ENCODE measurements at places on chromosomes 5 and 9.

- DNase-seq, result no peak
Observed at GRCh38 chr5:59554501-59554900, 339.0 kb downstream of the PDE4D start.

DNA sequence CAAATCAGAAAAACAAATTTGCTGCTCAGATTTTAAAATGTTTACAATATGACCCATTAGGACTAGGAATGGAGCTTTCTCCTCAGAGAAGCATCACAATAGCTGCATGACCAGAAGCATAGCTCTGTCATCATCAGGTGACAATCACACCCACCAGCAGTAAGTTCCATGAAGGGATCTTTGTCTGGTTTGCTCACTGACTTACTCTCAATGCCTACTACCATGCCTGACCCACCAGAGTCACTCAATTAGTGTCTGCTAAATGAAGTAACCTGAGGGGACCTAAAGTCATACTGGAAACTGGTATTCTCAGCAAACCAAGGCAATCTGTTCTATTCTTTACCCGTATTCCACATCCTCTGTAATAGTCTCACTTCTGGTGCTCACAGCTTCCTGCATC lies 7.7 kb downstream of the ERMP1 start:
- DNase-seq, result no peak

GRCh38 chr9:125810161-125810560 lies 63.0 kb downstream of the PBX3 start:
- DNase-seq, result no peak

- DNase-seq, result peak; percentile 25
Observed at GRCh38 chr9:3992924-3993323, 306.9 kb downstream of the GLIS3 start.

- peak; percentile 72 for DNase-seq
Observed at GRCh38 chr5:151151793-151152192, 5.8 kb downstream of the ANXA6 start.

GRCh38 chr9:113566016-113566711 lies 102.6 kb downstream of the RGS3 start:
- peak; percentile 34 for DNase-seq

- DNase-seq, result no peak
Observed at GRCh38 chr9:11457825-11458790, 845.3 kb upstream of the PTPRD start.

GRCh38 chr9:1292384-1292783 lies 242.2 kb downstream of the DMRT2 start:
- no peak for DNase-seq

- DNase-seq, result peak; percentile 12
Observed at GRCh38 chr5:103425686-103426454, 136.7 kb downstream of the NUDT12 start.

DNA sequence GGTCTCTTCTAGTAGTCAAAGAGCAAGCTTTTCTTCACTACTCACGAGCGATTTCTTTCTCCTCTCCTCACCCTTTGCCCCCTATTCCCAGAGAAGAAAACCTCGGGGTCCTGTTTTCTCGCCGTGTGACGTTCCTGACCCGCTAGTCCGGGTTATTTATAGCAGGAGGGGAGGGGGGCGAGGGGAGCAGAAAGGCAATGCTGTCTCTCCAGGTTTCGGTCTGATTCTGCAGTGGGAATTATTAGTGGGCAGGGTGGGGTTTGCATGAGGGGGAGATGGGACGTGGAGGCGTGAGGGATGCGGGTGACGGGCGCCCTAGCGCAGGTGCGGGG lies 847 bp upstream of the GABRB2 start:
- peak; percentile 14 for DNase-seq

GRCh38 chr5:180898621-180899246 lies at the start of gene BTNL8:
Gene BTNL8 (plus strand): TSS chr5:180899159. CDS start chr5:180899311, 152 bp downstream.
- DNase-seq, result no peak

Data from GM03348 (cell line).